ENCODE measurements at places on chromosomes 5 and 9.

- H3K4me3 ChIP-seq: no peak overlapping the region
- no peak overlapping the region for H3K27ac ChIP-seq
- H3K4me1 ChIP-seq: no peaks in the 10 kb centered on the region
- DNase-seq: no peak
- no peaks in the 10 kb centered on the region for H3K27me3 ChIP-seq
Observed at GRCh38 chr5:82820188-82820587, 257.0 kb downstream of the TMEM167A start.

DNA sequence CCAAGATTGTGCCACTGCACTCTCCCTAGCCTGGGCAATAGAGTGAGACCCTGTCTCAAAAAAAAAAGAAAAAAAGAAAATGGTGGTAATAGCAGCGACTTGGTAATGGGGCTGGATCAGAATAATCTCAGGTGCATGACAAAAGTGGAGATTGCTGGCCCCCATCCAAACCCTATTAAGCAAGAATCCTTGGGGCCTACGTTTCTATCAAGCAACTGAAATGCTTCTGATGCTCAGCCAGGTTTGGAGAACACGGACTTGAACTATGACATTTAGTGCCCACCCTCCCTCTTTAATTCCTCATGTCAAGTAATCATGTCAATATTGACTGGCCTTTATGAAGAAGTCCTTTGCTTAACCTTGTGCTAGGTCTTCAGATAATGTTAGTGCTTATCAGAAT, 6.6 kb downstream of the C5orf52 start:
- no peak overlapping the region for H3K27ac ChIP-seq
- H3K36me3 ChIP-seq: no peaks in the 10 kb centered on the region
- DNase-seq: no peak
- H3K4me3 ChIP-seq: no peak overlapping the region

GRCh38 chr9:75051285-75051684, 23.2 kb upstream of the CARNMT1 start:
- no peaks in the 10 kb centered on the region for H3K36me3 ChIP-seq
- no peaks in the 10 kb centered on the region for H3K27me3 ChIP-seq
- no peak overlapping the region for H3K27ac ChIP-seq
- H3K4me3 ChIP-seq: no peak overlapping the region

DNA sequence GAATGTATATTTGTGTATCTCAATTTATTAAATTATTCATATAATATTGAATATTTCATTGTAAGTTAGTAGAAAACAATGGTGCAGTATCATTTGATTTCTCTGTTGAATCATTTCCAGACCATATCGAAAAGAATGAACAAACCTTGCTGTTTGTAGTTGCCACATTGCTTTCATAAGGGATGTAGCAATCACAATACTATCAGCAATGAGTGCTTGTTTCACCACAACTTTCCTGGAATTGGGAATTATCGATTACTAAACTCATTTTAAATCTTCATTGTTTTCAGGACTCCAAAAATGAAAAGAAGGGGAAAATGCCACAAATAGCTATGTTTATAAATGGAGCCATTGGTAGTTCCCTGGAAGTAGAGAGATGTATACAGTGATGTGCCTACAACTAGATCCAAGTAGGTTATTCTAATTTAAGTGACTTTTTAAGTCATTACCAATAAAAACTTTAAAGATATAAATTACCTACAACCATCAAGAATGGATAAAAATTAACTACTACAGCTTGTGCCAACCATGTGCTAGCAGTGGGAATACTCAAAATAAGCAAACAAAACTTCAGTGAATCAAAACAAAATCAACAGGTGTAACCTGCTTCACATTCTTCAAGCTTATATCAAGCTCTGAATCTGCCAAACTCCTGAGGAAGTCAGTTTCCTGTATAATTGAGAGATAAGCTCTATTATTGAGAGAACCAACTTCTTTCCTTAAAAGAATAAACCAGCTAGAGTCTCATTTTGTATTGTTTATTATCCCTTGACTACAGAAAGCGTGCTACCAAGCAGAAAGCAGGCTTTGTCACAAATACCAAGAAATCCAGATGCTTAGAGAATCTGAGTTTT, 358.6 kb downstream of the ADGRV1 start:
- DNase-seq: no peak
- H3K4me3 ChIP-seq: no peak overlapping the region
- no peak overlapping the region for H3K27ac ChIP-seq
- no peaks in the 10 kb centered on the region for H3K4me1 ChIP-seq
- no peaks in the 10 kb centered on the region for H3K36me3 ChIP-seq

GRCh38 chr5:150123542-150123941, 32.1 kb downstream of the PDGFRB start:
- no peak overlapping the region for H3K4me3 ChIP-seq
- DNase-seq: no peak
- H3K27ac ChIP-seq: no peak overlapping the region
- H3K27me3 ChIP-seq: no peaks in the 10 kb centered on the region
- H3K36me3 ChIP-seq: no peaks in the 10 kb centered on the region

DNA sequence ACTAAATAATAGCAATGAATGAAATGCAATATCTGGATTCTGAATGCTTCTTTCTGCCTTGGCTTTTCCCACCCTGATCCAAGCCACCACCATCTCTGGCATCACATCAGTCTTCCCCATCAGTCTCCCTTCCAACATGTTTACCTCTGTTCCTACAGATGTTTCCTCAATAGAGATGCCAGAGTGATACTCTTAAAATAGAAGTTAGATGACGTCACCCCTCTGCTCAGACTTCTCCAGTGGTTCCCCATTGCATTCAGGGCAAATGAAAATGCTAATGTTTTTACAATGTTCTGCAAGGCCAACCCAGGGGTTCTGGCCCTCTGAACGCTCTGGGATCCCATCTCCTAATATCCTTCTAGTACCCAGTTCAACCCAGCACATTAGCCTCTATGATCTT, 305.8 kb downstream of the TRIM32 start:
- no peaks in the 10 kb centered on the region for H3K27me3 ChIP-seq
- H3K27ac ChIP-seq: no peak overlapping the region
- no peaks in the 10 kb centered on the region for H3K4me1 ChIP-seq
- DNase-seq: no peak
- H3K36me3 ChIP-seq: no peaks in the 10 kb centered on the region

DNA sequence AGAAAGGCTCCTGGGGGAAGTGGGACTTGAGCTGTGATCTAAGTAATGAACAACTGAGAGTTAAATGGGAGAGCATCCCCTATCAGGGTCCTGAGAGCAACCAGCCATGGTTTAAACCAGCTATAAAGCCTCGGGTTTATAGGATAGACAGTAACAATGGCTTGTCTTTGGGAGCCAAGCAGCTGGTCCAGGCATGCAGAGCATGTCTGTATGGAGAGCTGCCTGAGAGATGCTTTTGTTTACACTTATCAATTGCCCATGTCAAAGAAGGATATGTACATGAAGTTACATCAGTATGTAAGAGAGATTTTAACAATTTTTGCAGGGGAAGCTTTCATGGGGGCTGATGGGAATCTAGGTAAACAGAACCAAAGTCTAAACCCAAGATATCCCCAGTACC, 4.4 kb downstream of the TGFBI start:
- no peak for DNase-seq
- H3K4me3 ChIP-seq: no peak overlapping the region
- no peaks in the 10 kb centered on the region for H3K27me3 ChIP-seq

DNA sequence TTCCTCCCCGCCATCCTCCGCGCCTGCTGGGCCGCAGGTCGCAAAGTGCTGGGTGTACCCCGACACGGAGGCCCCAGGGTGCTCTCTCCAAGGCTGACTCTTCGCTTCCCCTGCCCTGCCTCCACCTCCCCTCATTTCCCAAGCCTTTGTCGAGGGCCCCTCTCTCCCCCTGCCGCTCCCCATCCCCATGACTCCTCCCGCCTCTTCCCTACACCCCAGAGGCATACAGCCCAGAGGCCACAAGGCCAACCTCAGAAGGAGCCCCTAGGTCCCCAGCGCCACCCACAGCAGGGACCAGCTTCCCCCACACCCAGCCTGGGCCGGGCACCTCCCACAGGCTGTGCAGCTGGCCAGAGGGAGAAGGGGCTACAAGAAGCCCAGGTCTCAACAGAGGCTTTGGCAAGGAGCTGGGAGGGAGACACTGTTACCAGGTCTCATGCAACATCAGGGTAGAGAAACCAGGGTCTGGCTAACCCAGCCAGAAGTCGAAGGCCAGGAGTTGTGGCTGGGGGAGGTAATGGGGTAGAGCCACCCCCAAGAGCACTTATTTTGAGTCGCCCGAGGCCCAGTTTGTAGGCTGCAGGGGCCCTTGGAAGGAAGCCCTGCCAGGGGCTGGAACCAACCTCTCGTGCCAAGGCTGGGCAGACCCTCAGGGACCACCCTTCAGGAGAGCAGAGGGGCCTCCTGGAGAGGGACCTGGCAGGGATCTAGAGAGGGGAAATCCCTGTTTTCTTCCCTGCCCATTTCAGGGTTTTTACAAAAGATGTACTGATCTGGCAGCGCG, 24.5 kb upstream of the SARDH start:
- H3K27ac ChIP-seq: no peak overlapping the region
- H3K27me3 ChIP-seq: no peaks in the 10 kb centered on the region
- no peaks in the 10 kb centered on the region for H3K4me1 ChIP-seq
- no peak for DNase-seq
- no peaks in the 10 kb centered on the region for H3K36me3 ChIP-seq

DNA sequence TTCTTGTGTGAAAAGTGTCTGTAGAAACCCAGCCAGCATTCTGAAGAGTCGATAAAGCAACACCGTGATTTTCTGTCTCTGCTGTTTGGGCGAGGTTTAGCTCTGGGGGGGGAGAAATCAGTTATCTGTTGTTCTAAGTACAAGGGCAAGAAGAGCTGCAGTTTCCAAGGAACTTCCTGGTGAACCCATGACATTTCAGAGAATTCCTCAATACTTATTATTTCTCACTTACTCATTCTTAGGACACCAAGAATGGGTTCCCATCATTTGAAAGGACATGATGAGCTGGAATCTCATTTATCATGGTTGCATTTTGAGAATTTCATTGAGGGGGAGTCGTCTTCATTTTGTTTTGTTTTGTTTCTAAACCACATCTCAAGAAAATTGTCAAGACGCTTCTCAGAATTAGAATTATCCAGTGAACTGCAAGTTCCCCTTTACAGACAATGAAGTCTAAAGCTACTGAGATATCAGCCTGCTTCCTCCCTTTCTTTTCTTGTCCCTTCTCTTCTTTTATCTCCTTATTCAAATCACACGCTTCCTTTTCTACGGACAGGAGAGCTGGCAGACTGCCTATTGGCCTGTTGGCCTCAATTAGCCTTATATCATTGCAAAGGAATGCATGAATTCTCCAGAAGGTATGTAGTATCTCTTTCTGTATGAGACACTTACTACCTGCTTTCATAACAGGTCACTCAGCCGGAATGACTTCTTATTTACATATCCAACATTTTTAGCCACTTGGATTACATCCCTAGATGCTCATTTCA, 53.7 kb downstream of the ZNF462 start:
- peak; percentile 40 for DNase-seq
- no peaks in the 10 kb centered on the region for H3K27me3 ChIP-seq
- H3K4me1 ChIP-seq: peaks cover 12% of the 10 kb centered on the region
- H3K27ac ChIP-seq: peak overlapping the region; percentile 52
- H3K4me3 ChIP-seq: no peak overlapping the region
- no peaks in the 10 kb centered on the region for H3K36me3 ChIP-seq

- peaks cover 5% of the 10 kb centered on the region for H3K4me1 ChIP-seq
- no peak overlapping the region for H3K4me3 ChIP-seq
Observed at GRCh38 chr5:125267636-125268248, 521.3 kb upstream of the ZNF608 start.

GRCh38 chr9:136403915-136404800, 4.2 kb upstream of the SNAPC4 start:
- no peaks in the 10 kb centered on the region for H3K27me3 ChIP-seq
- no peak for DNase-seq
- H3K4me1 ChIP-seq: peaks cover 4% of the 10 kb centered on the region
- H3K36me3 ChIP-seq: no peaks in the 10 kb centered on the region
- no peak overlapping the region for H3K4me3 ChIP-seq
- no peak overlapping the region for H3K27ac ChIP-seq

DNA sequence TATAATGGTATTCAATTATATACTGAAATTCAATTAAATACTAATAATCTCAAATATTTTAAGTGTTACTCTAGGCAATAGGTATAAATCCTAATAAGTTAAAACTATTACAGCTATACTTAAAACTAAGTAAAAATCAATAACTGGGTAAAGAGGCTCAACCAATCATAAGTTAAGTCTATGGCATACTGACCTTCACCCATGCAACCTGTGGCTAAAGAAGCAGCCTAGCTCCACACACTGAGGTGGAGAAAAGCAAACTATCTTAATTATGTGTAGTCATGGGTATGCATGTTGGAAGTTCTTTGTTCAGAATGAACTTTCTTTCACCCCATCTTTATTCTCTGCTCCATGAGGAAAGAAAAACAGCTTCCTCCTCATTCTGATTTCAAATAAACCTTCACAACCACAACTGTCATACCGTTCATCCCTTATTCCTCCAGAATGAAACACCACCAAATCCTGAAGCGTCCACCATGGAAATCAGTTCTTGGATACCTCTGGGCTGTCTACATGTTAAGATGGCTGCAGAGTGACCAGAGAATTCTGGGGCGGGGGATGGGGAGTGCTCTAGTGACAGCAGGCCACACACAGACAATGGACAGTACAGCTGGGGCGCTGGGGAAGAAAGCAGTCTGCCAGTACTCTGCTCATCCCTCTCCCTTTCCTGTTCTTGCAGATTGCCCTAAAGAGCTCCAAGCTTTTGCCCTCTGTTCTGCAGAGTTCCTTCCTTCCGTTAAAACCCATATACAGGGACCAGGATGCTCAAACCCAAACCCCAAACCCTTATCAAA, 62.3 kb downstream of the RIGI start:
- no peaks in the 10 kb centered on the region for H3K36me3 ChIP-seq
- H3K27ac ChIP-seq: no peak overlapping the region
- H3K4me3 ChIP-seq: no peak overlapping the region
- H3K4me1 ChIP-seq: no peaks in the 10 kb centered on the region

DNA sequence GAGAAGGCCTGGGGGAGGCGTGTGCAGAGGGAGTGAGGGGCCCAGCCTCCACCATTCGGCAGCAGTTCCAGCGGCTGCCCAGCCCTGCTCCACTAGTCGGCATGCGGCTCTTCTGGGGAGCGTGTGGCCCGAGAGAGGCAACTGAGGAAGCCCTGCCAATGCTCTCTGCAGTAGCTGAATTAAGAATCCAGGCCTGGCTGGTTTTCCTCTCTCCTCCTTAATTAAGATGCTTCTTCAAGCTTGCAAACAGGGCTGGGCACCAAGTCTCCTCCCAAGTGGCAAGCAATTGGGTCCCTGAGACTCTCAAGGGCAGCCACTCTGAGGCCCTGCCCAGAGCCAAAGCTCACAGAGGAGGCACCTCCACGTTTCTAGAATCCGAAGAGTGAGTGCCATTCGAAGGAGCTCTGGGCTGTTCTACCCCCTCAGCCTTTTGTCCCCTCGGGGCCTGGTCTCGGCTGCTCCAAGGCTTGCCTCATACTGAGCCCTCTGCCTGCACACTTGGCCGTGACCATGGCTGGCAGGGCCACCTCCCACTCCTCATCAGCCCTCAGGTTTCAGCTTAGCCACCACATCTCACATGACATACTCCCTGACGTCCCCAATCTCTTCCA, 75.4 kb upstream of the LRRTM2 start:
- H3K27me3 ChIP-seq: no peaks in the 10 kb centered on the region
- no peak overlapping the region for H3K4me3 ChIP-seq
